ENCODE measurements at places on chromosomes 13 and 19. TPM values are rescaled to one million over a fixed set of nuclear protein-coding genes. Genes with fewer than 3 reads are reported as not detected.

The UPK1A gene
- polyA plus RNA-seq = 0.27 TPM

DNA sequence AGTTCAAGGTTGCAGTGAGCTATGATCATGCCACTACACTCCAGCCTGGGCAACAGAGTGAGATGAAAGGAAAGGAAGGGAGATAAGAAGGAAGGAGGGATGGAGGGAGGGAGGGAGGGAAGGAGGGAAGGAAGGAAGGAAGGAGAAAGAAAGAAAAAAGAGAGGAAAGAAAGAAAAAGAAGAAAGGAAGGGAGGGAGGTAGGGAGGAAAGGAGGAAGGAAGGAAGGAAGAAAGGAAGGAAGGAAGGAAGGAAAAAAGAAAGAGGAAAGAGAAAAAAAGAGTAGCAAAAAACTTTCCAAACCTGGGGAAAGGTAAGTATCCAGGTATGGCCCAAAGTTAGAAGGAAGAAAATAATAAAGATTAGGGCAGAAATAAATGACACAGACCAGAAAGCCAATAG, 7.1 kb downstream of the ZFP14 start:
- no peak for DNase-seq

The UBE2L5 gene
- polyA plus RNA-seq = 0.17 TPM

GRCh38 chr19:34314437-34315313, 50.3 kb upstream of the GPI start:
- DNase-seq = no peak

The ZNF556 gene
- polyA plus RNA-seq = 0.02 TPM

The ZBTB45 gene
- polyA plus RNA-seq = 4.3 TPM

- no peak for DNase-seq
Observed at GRCh38 chr19:18626906-18627305, 9.9 kb upstream of the KLHL26 start.

DNA sequence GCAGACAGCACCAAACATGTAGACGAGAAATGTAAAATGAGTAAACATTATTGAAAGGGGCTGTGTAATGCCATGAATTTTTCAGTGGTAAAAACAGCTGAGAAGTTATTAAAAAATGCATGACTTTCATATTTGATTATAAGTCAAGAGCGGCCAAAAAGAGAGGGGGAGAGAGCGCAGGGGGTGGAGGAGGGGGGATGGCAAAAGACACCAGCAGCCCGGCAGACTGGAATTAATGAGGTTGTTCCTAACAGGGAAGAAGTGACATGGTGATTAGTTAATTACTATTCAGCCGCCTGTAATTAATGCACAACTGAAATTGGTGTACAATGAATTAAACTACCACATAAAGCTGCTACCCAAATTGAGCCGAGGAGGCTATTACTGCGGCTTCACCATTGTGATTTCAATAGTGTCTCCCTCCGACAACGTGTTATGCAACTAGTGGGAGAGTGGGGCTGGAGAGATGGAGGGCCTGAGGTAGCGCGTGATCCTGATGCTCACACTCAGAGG, 89.1 kb upstream of the VSTM2B start:
- DNase-seq = no peak

The PSPN gene
- polyA plus RNA-seq = 0.25 TPM

DNA sequence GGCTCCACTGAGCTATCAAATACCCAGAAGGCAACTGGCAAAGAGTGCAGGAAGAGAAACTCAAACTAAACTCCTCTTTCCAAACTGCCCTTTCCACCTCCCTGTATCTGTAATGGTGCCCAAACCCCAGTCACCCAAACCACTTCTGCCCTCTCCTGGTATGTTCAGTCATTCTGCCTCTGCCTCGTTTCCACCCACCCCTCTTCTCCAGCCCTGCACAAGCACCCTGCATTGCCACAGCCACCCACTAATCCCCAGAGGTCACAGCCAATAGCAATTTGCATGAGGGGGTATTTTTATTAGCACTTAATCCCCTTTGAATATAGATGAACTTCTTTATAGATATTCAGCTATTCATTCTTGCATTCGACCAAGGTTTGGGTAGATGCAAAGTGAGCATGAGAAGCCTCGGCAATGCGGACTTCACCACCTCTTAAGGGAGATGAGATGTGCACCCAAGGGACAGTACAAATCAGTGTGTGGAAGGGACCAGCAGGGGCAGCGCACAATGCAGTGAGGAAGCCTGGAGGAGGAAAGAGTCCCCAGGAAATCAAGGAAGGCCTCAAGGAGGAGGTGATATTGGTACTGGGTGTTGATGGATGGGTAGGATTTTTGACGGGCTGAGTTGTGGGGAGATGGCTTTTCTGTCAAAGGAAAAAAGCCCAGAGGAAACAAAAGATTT, 12.4 kb downstream of the TMEM272 start:
- DNase-seq = peak; percentile 8

GRCh38 chr13:27578121-27579030, 42.0 kb downstream of the LNX2 start:
- DNase-seq = peak; percentile 17

DNA sequence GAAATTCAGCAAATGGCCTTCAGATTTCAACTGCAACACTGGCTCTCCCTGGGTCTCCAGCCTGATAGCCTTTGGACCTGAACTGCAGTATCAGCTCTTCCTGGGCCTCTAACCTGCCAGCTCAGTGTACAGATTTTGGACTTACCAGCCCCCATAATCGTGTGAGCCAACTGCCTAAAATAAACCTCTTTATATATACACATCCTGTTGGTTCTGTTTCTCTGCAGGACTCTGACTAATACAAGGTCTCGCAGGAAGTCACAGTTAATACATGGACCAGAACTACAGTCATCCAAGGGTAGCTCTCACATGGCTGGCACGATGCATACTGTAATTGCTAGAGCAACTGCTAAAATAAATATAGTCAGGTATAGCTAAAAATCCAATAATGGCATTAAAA, 85.1 kb downstream of the KATNAL1 start:
- DNase-seq = no peak

GRCh38 chr19:16829010-16829821, at the start of gene SIN3B:
TSS of gene SIN3B (plus strand) at chr19:16829398. CDS start at chr19:16829421, 23 bp downstream.
- peak; percentile 89 for DNase-seq

DNA sequence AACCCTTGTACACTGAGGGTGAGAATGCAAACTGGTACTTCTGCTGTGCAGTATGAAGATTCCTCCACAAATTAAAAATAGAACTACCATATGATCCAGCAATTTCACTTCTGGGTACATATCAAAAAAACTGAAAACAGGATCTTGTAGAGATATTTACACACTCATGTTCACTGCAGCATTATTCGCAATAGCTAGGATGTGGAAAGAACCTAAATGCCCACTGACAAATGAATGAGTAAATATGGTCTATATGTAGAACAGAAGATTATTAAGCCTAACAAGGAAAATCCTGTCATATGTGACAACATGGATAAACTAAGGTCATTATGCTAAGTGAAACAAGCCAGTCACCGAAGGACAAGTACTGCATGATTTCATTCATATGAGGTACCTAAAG, 304.7 kb downstream of the ENOX1 start:
- no peak for DNase-seq

DNA sequence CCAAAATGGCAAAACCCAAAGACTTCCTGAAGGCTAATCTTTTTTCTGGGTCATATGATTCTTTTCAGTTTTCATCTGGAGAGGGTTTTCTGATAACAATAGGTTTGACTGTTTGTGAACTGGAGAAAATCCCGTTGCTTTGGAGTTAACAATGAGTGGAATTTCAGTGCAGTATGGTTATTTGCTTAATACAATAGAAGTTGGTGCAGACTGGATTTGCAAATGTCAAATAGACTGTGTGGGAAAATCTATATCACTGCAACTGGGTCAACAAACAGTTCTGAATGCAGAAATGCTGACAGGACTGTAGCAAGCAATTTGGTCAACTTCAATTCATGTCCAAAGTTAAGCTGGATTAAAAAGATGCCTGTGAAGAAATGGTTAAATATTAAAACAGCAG, 267.5 kb upstream of the ARGLU1 start:
- DNase-seq = no peak

The JAK3 gene
- 1.1 TPM for polyA plus RNA-seq

DNA sequence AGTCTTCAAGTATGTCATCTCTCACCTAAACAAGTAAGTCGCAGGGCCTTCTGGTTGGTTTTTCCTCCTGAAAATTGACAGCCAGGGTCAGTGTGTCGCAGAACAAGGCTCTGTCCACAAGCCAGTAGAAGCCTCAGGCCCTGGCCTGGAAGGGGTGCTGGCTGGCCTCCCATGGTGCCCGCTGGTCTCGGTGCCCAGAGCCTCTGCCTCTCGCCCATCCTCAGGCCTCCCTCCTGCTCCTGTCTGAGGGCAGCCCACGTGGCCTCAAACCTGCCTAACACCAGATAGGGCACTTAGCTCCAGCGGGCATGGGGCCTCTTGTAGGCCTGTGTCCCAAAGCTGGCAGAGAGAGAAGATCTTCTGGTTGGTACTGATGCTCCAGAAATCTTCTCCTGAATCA, 20.3 kb upstream of the NPAS1 start:
- DNase-seq = no peak

GRCh38 chr19:35264268-35265125, 4.3 kb upstream of the USF2 start:
- no peak for DNase-seq

DNA sequence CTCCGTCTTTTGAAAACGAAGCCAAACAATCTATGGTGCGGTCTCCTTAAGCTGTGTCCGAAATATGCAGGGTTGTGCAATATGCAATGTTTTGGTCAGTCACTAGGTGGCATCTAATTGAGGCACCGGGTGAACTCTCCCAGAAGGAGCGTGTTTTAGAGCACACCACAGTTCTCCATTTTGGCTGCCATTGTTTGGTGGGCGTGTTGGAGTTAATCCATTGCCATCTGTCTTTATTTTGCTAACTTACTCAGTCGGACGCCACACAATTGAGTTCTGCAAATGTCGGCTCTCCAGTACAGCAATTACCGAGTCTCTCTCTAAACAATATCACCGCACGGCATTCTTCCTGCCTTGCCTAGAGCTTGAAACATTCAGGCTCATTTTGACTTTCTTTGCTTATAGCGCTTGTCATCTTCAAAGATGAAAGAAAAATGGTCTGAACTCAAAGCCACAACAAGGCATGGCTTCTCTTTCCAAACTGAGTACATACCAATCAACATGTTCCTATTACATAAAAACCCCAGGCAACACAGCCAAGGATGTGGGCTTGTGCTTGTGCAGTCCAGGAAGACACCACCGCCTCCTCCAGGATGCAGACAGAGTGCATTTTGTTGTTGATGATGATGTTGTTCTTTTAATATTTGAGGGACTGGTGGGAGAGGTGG, 182.0 kb upstream of the SERP2 start:
- peak; percentile 91 for DNase-seq

The RYR1 gene
- 0.09 TPM for polyA plus RNA-seq

DNA sequence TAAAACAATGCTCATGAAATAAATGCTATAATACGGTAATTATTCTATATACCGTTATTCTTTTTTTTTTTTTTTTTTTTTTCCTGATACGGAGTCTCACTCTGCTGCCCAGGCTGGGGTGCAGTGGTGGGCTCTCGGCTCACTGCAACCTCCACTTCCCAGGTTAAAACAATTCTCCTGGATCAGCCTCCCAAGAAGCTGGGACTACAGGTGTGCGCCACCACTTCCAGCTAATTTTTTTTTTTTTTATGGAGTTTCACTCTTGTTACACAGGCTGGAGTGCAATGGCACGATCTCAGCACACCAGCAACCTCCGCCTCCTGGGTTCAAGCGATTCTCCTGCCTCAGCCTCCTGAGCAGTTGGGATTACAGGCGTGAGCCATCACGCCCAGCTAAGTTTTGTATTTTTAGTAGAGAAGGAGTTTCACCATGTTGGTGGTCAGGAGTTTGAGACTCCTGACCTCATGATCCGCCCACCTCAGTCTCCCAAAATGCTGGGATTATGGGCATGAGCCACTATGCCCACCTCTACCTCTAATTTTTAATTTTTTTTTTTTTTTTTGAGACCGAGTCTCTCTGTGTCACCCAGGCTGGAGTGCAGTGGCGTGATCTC, 6.9 kb downstream of the PPP1R15A start:
- DNase-seq = no peak

- no peak for DNase-seq
Observed at GRCh38 chr13:26784704-26785639, 24.4 kb upstream of the GPR12 start.

DNA sequence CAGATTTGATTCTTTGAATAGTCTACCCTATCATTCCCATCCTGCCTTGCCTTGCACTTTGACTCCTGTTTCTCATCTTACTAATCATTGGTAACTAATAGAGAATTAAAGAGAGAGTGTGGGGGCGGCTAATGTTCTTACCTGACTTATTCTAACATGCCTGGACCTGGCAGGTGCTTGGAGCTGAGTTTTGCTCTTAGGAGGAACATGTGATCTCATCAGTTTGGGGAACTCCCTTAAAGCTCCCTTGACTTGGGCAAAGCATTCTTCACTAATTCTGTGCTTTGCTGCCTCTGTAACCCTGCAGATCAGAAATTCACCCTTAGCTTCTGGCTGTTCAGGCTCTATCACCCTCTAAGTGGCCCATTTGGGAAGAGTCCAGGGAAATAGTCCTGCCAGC, 861.1 kb downstream of the GPC5 start:
- DNase-seq = no peak

The LYPD3 gene
- polyA plus RNA-seq = 1.4 TPM

The TTC9B gene
- not detected for polyA plus RNA-seq

The DCT gene
- polyA plus RNA-seq = not detected

The RNF113B gene
- not detected for polyA plus RNA-seq

The SLC17A7 gene
- polyA plus RNA-seq = 0.06 TPM

The GFY gene
- polyA plus RNA-seq = not detected

DNA sequence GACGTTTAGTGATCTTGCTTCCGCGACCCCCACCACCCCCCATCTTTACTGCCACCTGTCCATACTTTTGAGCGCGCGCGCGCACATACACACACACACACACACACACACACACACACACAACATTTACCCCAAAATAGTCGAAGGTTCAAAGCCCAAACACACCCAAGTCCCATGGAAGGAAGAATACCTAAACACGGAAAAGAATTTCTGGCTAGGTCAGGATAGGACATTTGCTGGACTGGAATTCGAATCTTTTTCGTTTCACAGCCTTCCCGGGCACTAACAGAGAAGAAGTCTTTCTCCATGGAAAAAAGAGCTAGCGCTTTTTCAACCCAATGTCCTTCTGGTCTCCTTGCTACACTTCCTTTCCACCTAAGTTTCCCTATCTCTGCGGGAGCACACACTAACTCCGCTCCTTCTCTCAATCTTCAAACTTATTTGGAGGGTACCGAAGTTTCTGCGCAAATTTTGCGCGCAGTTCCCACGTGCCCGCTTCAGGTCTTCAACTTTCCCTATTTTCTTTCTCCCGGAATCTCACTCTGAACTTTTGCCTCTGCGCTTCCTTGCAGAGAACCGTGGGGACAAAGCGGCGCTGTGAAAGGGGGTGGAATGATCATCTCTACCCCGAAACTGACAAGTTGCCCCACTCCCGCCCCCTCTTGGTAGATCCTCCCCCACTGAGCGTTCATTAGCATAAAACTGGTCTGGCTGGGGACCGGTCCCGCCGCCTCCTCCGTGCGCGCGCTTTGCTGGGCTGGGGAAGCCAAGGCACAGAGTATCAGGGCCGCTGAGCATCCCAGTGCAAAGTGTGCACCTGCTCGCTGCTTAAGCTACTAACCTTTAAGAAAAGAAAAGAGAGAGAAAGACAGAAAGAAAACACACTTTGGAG, 2.7 kb downstream of the DACH1 start:
- peak; percentile 9 for DNase-seq

Measured in fibroblast of lung (primary cell).